Prostate gland (tissue), 2 donors: ENCODE measurements at places on chromosomes 11 and 22. TPM values are rescaled to one million over a fixed set of nuclear protein-coding genes. Genes with fewer than 3 reads are reported as not detected.

Gene POTEH
- total RNA-seq = 28.3 TPM

- H3K36me3 ChIP-seq = no peaks in the 10 kb centered on the region
- DNase-seq = no peak
- H3K27ac ChIP-seq = peak overlapping the region; percentile 55
- H3K27me3 ChIP-seq = no peaks in the 10 kb centered on the region
- H3K4me1 ChIP-seq = no peaks in the 10 kb centered on the region
Observed at GRCh38 chr11:46918788-46919513, 601 bp upstream of the LRP4 start.

Gene TIMP3
- total RNA-seq = 397 TPM

Gene P2RY6
- 3.5 TPM for total RNA-seq

Gene KRTAP5-8
- not detected for total RNA-seq
